NCI-H526 (cell line): ENCODE measurements at places on chromosomes 16 and 17.

GRCh38 chr17:67003231-67003630, 38.7 kb downstream of the CACNG4 start:
- no peak for DNase-seq

DNA sequence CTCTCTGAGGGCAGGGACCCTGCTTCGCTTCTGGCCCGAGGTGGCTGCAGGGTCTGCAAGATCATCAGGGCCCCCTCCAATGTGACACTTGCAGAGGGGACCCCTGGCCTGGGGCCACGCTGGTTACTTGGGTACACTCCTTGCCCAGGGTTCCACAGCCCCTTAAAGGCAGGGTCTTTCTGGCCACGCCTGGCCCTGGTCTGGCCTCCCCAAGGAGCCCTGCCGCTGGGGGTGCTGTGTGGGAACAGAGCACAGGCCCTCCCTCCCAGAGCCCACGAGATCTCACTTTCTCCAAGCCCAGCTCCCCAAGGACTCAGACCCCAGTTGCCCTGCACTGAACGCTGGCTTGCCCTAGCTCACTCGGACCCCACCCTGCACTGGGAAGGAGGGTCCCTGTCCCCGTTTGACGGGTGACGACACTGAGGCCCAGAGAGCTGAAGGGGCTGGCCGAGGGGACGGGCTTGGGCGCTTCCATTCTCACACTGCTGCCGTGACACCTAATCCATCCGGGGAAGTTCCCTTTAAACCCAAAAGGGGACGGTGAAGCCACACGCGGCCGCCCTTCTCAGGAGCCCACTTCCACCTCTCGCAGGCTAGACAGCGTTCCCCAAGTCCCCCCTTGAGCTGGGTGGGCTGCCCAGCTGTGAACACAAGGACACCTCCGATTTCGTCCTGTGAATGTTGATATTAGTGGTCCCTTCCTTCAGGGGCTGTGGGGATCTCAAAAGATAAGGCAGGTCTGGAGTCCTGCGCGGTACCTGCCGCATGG, 26.9 kb upstream of the OSGIN1 start:
- DNase-seq = no peak

DNA sequence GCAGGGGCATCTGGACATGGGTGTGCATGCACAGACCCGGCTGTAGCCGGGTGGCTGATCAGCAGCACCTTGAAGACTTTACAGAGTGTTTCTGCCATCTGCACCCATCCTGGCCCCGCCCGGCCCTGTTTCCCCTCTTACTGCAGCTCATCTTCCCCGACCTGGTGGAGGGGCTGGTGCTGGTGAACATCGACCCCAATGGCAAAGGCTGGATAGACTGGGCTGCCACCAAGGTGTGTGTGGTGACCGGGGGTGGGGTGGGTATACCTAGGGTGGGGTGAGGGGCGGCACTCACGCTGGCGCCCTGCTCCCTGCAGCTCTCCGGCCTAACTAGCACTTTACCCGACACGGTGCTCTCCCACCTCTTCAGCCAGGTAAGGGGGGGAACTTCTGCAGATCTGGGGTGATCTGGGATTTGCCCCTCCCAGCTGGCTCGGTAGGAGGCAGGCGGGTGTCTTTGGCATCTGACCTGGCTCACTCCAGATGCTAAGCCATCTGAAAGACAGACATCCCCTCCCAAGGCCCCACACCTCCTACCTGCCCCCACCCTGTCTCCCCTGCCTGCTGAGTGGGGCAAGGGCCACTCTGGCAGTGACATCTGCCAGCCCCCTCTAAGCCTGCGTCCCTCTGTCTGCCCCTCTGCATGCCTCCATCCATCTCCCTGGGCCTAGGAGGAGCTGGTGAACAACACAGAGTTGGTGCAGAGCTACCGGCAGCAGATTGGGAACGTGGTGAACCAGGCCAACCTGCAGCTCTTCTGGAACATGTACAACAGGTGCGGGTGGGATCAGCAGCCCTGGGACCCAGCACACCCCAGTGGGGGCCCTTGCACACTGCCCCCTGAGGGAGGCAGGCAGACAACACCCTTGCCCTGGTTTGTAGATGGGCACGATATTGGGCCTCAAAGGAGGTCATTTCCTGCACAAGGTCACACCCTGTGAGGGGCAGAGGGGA, 6.6 kb downstream of the NDRG4 start:
- no peak for DNase-seq

- no peak for DNase-seq
These were observed 155.8 kb upstream of the GSE1 start for GRCh38 chr16:85457366-85457765.

DNA sequence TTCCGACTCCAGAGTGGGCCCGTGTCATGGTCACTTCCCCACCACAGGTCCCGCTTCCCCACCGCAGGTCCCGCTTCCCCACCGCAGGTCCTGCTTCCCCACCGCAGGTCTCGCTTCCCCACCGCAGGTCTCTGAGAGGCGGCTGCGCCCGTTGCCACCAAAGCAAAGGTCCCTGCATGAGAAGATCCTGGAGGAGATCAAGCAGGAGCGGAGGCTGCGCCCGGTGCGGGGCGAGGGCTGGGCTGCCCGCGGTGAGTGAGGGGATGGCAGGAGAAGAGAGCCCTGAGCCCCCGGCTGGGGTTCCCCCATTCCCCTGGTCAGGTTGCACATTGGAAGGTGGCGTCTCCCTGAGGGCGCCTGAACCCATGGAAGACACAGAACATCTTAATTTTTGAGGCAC, 17.4 kb upstream of the TCF25 start:
- no peak for DNase-seq

DNA sequence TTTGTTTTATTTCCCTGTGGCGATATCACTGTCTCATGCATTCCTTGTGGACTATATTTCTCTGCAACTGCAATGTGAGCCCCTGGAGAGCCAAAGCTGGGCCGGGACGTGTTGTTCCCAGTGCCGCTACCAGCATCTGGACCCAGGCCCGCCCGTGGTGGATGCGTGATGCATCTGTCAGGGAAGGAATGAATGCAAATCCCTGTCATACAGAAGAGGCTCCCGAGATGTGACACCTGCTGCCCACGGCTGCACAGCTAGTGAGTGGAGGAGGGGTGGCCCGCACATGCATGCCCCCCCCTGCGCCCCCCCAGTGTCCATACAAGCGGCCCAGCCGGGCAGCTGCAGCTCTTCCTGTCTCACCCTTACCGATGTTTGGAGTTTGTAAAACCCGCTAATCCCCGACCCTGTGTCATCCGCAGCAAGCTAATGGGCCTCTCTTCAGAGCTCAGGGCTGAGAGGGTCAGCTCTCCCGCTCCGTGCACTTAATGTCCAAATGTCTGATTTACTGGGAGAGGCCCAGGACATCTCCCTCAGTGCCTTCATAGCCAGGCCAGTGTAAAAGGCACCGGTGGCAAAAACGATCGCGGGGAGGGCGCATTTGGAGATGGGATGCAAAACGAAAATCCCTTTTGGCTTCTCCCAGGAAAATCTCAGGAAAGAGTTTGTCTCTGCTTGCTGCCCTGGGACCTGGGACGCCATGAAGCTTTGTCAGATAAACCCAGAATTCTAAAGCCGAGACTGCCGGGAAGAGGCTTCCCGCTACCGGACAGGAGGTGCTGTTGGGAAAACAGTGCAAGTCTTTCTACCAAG, 91.8 kb downstream of the FOXL1 start:
- DNase-seq = no peak

DNA sequence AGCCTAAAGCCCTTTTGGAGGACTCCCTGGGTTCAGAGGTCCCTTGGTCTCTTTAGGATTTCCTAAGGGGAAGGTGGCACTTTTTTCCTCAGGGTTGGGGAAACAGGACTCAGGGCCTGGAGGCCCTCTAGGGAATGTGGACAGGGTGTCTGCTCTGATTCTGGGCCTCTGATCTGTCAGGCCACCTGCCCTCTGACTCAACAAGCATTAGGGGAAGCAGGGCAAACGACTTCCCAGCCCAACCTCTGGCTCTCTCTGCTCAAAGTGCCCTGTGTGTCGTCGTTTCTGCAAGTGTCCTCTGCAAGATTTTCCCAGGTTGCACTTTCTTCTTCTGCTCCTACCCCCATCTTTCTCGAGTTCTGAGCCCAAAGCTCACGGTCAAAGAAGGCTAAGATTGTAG, 6.6 kb upstream of the IGFBP4 start:
- no peak for DNase-seq

GRCh38 chr17:12900474-12900873, 111.2 kb downstream of the ARHGAP44 start:
- no peak for DNase-seq

DNA sequence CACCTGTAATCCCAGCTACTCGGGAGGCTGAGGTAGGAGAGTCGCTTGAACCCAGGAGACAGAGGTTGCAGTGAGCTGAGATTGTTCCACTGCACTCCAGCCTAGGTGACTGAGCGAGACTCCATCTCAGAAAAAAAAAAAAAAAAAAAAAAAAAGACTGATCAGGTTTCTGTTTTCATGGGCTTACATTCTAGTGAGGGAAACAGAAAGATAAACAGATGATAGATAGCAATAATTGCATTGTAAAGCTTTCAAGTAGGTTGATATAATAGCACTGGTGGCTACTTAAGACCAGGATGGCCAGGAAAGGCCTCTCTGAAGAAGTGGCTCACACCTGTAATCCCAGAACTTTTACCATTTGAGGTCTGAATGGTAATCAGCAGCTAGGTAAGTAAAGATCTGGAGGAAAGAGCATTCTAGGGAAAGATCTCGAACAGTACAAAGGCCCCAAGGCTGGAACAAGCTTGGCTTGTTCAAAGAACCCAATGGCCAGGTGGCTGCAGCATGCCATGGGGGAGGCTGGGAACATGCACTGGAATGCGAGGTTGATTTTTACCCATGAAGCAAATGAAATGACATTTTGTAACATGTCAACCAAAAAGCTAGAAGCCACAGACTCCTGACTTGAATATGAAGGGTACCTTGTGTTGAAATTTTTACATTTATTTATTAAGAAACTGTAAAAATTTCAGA, 108.3 kb upstream of the DHX40 start:
- no peak for DNase-seq

GRCh38 chr16:67954421-67955196, 10.7 kb upstream of the LCAT start:
- DNase-seq = no peak

GRCh38 chr17:71980171-71980570, 140.6 kb upstream of the SOX9 start:
- no peak for DNase-seq

- no peak for DNase-seq
These were observed 43.6 kb downstream of the NFATC3 start for GRCh38 chr16:68128577-68129305.

DNA sequence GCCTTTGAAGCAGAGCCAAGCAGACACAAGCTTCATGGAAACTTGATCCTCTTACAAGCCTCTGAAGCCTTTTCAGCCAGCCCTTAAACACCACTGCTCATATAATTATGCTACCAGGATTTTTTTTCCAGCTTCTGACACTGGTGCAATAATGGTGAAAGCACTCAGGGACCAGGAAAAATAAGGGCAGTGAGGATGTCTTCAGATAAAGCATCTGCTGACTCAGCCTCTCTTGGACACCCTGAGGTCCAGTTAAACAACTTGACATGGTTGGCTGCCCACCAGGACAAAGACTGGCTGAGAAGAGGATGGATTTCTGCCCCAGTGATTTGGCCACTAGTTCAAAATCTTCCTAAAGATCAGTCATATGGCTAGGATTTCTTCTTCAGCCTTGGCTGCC, 124.2 kb upstream of the N4BP1 start:
- DNase-seq = no peak

- no peak for DNase-seq
These were observed 5.0 kb downstream of the FOXK2 start for GRCh38 chr17:82524540-82524939.

DNA sequence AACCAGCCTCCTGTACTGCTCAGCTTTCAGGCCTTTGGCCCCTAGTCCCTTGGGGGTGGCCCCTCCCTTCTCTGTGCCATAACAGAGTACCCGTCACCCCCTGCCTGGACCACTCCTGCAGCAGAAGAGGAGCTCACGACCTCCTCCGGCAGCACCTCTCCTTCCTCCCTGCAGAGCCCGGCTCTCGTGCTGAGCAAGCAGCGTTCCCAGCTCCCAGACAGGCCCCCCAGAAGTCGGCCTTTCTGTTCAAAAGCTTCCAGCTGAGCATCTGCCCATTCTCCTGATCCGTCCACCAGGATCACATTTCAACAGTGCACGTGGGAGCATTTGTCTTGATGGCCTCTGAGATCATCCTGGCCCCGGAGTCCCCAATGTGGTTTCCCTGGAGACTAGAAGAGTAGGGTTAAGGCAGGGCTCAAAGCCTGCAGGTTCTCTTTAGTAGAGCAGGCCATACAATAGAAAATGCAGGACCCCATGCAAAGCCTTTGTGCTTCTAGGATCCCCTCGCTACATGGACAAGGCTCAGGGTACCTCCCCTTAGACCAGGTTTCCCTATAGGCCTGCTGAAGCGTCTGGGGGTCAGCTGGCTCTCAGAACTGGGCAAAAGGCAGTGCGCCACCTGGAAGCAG, 35.6 kb downstream of the NLRC3 start:
- DNase-seq = no peak

GRCh38 chr16:10941127-10941933, 938 bp downstream of the DEXI start:
- peak; percentile 36 for DNase-seq

GRCh38 chr17:12584727-12585126, 81.0 kb upstream of the MYOCD start:
- DNase-seq = no peak

DNA sequence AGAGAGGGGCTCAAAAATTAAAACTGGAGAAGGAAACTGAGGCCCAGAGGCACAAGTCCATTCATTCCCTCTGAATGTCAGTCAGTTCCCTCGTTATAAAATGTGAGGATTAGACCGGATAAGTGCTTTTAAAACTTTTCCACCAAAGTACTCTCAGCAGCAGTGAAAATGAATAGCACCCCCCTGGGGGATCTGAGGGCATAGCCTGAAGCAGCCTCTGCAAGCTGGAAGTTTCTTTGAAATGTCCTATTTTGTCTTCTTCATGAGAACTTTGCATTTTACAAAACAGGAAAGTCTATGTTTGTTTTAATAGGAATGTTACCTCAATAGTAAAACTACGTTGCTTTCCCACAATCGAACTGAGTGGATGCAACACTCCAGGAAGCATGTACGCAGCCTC, 273.0 kb downstream of the CEP112 start:
- DNase-seq = no peak

GRCh38 chr17:73612031-73612472, 32.2 kb downstream of the SDK2 start:
- DNase-seq = no peak

DNA sequence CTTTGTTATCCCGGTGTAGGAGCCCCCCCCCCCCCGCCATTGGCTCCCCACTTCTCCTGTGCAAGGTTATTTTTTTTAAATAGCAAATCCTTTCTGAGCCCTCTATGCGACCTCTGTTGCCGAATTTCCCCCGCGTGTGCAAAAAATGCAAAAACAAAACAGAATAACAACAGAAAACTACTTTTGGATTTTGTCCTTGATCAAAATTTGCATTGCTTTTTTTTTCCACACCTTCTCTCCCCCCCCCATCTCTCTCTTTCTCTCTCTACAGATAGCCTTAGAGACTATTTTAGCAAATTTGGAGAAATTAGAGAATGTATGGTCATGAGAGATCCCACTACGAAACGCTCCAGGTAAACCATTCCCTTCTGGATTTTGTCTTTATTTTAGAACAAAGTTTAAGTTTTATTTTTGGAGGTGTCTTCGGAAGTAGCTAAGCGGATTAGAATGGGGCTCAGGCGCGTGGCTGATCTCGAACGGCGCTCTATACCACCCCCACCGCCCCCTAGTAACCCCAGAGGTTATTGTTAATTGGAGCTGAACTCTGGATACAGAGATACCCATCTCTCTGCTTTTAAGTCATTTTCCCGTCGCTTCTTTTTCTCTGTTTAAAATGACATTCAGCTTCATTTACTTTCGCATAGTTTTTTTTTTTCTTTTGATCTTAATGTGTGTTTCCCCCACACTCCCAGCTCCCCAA, 1.0 kb downstream of the MSI2 start:
- no peak for DNase-seq
